ENCODE measurements at places on chromosomes 3 and 15.

DNA sequence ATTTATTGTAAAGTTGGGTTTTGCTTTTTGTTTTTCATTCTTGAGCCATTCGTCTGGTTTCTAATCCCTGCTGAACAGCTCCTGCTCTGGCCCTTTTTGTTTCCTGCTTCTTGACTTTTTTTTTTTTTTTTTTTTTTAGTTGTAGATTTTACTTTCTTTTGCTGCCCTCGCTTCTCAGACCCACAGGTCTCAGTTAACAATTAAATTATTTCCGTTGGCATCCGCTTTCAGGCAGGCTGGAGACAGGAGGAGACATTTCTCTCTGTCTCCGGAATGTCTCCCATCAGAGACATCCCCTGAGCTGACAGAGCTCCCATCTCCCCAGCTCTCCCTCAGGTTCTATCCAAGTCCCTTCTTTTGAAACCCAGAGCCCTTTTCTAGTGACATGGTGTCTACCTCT, 68.6 kb downstream of the SLC6A6 start:
- DNase-seq = no peak

DNA sequence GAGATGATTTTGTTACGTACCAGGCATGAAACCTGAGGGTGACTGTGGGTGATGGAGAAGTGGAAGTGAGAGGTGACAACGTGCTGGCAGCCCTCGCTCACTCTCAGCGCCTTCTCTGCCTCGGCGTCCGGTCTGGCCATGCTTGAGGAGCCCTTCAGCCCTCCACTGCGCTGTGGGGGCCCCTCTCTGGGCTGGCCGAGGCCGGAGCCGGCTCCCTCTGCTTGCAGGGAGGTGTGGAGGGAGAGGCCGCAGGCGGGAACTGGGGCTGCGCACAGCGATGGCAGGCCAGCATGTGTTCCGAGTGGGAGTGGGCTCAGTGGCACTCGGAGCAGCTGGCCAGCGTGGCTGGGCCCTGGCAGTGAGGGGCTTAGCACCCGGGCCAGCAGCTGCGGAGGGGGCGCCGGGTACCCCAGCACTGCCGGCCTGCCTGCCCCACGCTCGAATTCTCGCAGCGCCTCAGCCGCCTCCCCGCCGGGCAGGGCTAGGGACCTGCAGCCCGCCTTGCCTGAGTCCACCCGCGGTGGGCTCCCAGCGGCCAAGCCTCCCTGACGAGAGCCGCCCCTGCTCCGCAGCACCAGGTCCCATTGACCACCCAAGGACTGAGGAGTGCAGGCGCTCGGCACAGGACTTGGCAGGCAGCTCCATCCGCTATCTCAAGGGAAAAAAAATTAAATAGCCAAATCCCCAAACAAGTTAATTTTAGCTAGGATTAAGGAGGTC, 29.7 kb upstream of the MYRIP start:
- DNase-seq = no peak

DNA sequence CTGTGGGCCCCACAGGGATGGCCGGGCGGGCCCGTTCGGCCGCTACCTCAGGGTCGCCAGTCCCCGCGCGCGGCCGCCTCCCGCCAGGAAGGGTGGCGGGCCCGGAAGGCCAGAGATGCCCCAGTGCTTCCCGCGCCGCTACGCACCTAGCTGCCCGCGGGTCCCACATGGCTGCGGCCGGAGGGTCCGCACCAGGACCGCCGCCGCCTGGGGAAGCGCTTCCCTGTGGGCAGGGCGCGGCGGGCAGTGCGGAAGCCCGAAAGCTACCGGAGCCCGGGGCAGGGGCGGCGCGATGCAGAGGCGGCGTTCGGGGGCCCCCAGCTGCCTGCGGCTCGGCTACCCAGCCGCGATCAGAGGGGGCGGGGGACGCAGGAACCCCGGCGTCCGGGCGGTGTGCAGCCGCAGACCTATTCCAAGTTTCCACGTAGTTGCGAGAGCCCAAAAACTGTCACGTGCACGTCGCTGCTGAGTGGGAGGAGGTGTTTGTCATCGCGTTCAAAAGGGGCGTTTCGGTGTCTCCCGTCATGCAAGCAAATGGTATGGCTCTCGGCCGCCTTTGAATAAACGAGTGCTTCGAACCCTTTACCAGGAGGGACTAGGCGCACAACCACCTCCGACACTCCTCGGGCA, at the start of gene TRANK1:
Gene TRANK1 (minus strand): TSS at position 414 of the 630 bp plus-strand sequence. CDS start 245 bp downstream, at position 169.
- DNase-seq = peak; percentile 80

DNA sequence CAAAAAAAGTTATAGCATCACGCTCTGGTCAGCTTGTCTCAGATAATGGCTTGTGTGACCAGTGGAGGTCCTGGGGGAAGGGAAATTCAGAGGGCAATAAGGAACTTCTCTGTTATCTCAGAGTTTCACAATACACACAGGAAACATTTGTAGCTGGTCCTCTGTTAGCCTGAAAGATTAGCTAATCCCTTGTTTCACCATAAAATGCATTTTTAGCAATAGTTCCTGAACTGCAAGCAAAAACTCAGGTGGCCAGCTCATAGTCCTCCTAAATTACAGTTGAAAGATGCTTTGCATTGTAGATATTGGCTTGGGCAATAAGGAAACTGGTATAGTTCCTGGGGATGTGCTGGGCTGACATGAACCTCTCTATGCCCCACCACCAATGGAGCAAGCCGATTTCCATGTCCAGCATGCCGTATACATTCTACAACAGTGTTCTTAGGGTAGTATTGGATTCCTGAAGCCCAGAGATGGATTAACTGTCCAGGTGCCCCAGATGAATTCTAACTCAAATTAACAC, 141.5 kb upstream of the TBL1XR1 start:
- no peak for DNase-seq

DNA sequence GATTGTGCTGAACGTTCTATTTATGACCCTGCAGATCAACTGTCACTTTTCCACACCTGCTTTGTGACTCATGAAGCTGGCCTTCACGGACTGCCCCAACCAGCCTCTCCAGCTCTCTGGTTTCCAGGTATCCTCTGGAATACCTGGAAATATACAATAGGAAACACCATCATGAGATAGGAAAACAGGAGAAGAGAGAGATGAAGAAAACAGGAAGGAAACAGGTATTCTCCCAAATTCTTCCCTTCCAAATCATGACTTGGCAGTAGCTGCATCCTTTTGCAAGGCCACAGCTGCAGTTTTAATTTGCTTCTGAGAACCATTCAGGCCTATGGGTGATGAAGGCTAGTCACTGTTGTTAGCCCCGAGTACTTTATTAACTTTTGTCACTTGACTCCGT, 909.1 kb downstream of the EPHA3 start:
- DNase-seq = no peak

DNA sequence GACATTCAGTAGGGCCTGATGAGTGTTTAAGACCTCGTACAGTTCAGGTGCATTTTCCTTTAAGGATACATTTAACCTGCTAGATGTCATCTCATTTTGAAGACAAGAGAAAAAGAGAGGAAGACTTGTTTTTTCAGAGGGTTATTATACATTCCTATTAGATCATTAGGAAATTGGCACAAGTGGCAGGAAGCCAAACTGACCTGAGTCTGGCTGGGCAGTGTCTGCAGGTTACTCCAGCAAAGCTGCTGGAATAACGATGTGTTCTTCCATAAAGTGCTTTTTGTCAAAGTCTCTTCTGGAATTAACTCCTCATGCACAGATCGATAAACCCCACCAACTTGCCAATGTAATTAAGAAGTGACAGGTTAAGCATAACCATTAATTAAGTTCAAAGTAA, 396.4 kb upstream of the TPRG1 start:
- DNase-seq = no peak

DNA sequence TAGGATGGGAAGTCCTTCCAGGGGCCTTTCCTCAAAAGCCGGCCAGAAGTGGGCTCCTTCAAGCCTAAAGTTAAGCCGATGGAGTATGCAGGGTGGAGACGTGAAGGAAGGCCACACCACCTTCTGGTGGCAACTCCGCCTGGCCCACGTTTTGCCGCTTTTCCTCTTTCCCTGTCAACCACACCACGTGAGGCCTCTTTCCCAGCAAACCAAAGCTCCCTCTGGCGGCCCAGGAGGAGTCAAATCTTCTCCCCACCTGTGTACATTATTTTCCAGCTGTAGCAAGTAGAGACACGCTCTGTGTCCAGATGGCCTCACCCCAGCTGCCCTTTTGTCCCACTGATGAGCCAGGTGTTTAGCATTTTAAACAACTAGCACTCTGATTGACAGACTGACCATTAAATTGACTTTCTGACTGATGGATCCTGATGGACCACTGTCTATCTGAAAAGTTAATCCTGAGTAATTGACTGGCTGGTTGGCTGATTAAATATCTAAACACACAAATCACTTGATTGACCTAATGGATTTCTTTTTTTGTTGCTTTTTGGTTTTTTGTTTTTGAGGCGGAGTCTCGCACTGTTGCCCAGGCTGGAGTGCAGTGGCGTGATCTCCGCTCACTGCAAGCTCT, 59.6 kb upstream of the ZBTB38 start:
- peak; percentile 60 for DNase-seq

DNA sequence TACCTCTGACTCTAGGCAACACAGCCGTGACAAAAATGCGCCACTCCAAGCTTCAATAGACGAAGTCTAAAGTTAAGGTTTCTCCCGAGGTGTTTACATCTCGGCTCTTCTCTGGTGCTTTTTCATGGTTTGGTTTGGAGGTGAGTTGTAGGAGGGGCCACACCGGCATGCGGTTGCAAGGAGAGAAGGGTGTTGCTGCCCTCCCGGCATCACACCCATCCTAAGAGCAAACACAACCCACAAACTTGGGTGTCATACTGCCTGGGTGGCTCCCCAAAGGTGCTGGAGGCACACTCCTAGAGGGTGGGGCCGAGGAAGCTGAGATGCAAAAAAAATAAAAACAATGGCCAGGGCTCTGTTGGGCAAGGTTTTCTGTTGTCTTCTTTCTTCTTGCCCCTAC, 225.2 kb upstream of the ICE2 start:
- DNase-seq = no peak

DNA sequence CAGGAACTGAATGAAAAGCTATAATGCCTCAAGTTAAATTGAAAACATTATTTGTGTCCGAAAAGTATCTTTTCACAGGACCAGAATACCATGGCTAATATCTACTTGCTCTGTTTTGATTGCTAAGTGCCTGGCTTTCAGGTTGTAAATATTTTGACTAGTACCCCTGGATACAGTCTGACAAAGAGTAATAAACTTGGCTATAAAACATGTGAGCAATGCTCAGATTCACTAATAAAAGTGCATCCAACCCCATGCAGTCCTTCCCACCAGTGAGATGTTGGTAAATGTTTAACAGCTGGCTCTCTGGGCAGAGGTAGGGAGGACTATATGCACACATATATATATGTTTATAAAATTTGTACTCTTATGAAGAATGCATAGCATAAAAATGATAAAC, 281.8 kb upstream of the TGFBR2 start:
- no peak for DNase-seq

DNA sequence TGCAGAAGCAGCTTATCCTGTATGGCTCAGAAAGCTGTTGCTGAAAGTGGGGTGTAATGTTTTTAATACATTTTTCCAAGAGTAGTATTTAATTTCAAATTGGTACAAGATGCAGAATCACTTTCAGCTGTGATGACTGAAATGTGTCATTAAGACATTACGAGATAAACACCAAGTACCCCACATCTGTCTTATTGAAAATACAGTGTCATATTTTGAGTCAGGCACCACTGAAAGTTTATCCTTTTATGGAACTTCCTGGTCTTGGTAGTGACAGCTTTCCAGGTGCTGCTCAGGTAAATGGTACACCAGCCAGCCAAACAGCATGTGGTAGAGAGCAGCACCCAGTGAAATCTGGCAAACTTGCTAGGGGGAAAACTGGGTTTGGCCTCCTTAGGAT, 16.9 kb downstream of the ASTE1 start:
- DNase-seq = no peak

DNA sequence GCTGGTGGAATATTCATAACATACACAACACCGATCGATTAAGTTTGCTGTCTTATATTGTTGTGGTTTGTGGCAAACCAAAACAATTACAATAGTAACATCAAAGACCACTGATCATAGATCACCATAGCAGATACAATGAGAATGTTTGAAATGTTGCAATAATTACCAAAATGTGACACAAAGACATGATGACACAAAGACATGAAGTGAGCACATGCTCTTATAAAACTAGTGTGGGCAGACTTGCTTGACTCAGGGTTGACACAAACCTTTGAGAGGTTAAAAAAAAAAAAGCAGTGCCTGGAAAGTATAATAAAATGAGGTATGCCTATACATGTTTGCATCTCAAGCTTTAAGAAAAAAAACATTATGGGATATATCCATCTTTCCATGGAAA, 130.3 kb downstream of the NR1I2 start:
- DNase-seq = no peak

DNA sequence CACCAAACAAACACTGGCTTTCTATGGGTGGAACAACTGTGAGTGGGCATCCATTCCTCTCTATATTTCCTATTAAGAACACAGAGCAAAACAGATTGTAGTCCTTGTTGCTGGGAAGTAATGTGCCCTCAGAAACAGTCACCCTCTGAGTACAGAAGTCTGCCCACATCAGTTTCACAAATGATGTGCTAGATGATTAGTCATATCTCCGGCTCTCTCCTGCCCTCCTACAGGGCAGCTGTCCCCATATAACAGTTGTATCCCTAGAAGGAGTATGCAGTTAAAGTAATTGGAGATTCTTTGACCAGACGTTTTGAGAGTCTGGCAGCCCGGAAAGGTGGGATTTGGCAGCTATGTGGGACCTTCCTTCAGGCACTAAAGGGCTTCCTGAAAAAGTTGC, 159.9 kb downstream of the APBA2 start:
- no peak for DNase-seq

GRCh38 chr15:50182219-50183013, 420 bp downstream of the SLC27A2 start:
- DNase-seq = peak; percentile 29

DNA sequence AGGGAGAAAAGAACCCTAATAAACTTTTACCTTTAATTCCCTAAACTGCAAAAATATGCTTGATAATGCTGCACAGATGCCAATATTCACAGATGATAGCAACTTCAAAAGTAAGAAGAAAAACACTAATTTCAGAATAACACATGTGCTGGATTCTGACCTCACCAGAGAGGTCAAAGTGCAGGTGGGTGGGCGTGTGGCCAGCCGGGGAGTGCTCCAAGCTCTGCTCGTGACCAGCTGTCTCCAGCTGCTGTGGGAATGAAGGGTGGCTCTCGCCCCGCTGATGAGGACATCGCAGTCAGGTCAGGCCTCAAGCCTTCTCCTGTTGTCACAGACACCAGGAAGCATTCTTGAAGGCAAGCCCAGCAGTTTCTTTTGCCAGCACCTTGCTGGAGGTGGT, 57.1 kb downstream of the ADAMTS17 start:
- DNase-seq = peak; percentile 72

GRCh38 chr15:31268108-31268501, 58.5 kb upstream of the KLF13 start:
- no peak for DNase-seq

GRCh38 chr15:91032919-91033803, 10.8 kb upstream of the VPS33B start:
- no peak for DNase-seq

GRCh38 chr3:190319660-190320059, 2.6 kb downstream of the CLDN1 start:
- DNase-seq = no peak

GRCh38 chr3:133831966-133832801, 26.6 kb downstream of the SRPRB start:
- DNase-seq = no peak

- DNase-seq = no peak
Measured at GRCh38 chr3:46480491-46481195, 15.9 kb upstream of the LTF start.

Measured in femur (tissue), 1 donor.